ENCODE measurements at places on chromosomes 13 and 19. TPM values are rescaled to one million over a fixed set of nuclear protein-coding genes. Genes with fewer than 3 reads are reported as not detected.

Gene C19orf38
- total RNA-seq, result 3.3 TPM

Gene WTIP
- total RNA-seq, result 22.3 TPM

Gene DNAJC15
- total RNA-seq, result 18.8 TPM

DNA sequence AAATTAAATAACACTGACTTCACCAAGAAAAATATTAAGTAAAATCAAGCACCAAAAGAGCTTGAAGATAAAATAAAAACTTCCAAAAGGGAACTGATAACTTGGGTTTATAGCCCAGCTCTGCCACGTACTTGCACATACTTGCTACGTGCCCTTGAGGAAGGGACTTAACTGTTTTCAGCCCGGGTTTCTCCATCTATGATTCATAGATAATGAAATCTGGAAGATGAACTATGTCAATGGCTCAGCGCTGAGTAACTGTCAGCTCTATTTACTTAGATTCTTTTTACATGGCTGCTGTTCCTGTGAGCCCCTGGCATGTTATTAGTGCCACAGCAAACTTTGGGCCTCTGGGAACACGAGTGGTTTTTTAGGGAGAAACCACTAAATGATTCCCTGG lies 9.6 kb upstream of the ZC3H13 start:
- H3K27ac ChIP-seq, result no peak overlapping the region
- no peaks in the 10 kb centered on the region for H3K4me1 ChIP-seq
- no peak overlapping the region for H3K4me3 ChIP-seq
- no peaks in the 10 kb centered on the region for H3K27me3 ChIP-seq

DNA sequence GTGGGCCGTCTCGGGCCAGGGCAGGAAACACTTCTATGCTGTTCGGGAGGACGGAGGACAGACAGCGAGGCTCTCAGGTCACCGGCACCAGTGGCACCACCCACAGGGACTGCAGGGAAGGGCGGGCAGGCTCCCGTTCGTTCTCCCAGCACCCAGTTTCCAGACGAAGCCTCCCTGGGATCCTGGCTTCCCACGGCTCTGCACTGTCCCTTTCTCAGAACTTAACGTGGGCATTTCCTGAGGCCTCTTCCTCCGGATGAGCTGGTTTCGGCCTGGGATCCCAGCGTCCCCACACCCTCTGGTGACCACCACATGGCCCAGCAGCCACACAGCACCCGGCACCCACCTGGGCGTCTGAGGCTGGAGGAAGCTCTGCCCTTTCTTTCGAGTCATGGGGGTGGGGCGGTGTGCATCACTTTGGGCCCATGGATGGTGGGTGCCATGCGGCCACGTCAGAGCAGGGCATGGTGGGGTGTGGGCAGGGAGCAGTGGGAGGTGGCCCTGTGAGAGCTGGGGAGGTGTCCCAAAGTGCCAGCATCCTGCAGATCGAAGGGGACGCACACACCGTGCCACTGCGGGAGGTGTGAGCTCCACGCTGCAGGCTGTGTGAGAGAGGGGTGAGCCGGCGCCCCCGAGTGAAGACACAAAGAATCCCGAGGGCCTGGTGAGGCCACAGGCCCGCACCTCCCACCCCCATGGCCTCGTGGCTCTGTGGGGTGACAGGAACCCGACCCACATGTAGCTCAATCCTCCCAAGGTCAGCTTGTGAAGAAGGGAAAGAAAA lies 38.7 kb upstream of the GRTP1 start:
- no peak for DNase-seq
- no peaks in the 10 kb centered on the region for H3K36me3 ChIP-seq
- no peaks in the 10 kb centered on the region for H3K27me3 ChIP-seq
- H3K4me3 ChIP-seq, result no peak overlapping the region

DNA sequence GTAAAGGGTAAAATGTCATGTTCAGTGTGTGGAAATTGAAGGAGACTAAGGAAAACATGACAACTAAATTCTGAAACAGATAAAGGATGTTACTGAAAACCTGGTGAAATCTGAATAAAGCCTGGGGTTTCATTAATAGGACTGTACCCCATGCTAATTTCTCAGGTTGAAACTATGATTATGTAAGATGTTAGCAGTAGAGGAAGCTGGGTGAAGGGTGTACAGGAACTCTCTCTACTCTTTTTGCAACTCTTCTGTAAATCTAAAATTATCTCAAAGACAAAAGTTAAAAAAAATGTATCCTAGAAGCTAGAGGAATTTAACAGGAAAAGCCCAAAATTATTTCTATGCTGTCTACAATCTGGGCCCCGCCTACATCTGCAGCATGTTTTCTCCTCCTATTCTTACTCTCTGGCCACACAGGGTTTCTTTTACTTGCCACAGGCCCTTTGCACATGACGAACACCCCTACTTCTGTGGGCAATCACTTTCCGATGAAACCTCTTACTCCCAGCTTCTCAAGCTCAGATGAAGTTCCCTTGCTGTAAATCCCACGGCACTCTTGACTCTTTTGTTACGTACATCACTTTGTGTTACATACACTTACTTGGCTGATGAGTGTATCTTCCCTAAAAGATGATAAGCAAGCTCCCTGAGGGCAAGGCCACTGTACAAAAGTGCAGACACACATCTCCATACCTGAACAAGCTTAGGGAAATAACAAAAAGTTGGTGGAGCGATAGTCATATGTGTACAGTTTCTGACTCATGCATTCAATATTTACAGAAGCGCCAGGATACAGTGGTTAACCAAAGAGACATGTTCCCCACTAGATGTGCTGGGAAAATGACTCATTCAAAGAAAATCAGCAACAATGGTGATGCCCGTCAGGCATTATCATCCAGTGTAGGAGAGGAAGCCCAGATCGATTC lies 32.6 kb downstream of the RUBCNL start:
- H3K27ac ChIP-seq, result no peak overlapping the region
- no peaks in the 10 kb centered on the region for H3K27me3 ChIP-seq
- no peak for DNase-seq
- H3K4me3 ChIP-seq, result no peak overlapping the region
